Immature natural killer cell (primary cell): ENCODE measurements at places on chromosomes 3 and 15. TPM values are rescaled to one million over a fixed set of nuclear protein-coding genes. Genes with fewer than 3 reads are reported as not detected.

Gene NDUFB5
- polyA plus RNA-seq, result 61.1 TPM

Gene SLC24A5
- not detected for polyA plus RNA-seq

Gene SLC28A2
- not detected for polyA plus RNA-seq

Gene CHRNA5
- polyA plus RNA-seq, result 1.4 TPM
